ENCODE measurements at places on chromosomes 5 and 9. TPM values are rescaled to one million over a fixed set of nuclear protein-coding genes. Genes with fewer than 3 reads are reported as not detected.

The EIF4EBP3 gene
- total RNA-seq = 3.2 TPM

- DNase-seq = no peak
Observed at GRCh38 chr5:148884339-148885020, 58.1 kb downstream of the ADRB2 start.

GRCh38 chr9:121268598-121268850 lies 562 bp downstream of the GSN start:
- peak; percentile 37 for DNase-seq

- DNase-seq = no peak
Observed at GRCh38 chr5:175448276-175448675, 4.3 kb upstream of the DRD1 start.
